ENCODE measurements at places on chromosomes 5 and 9.

GRCh38 chr9:106889061-106889590, 26.2 kb downstream of the ZNF462 start:
- DNase-seq = no peak

DNA sequence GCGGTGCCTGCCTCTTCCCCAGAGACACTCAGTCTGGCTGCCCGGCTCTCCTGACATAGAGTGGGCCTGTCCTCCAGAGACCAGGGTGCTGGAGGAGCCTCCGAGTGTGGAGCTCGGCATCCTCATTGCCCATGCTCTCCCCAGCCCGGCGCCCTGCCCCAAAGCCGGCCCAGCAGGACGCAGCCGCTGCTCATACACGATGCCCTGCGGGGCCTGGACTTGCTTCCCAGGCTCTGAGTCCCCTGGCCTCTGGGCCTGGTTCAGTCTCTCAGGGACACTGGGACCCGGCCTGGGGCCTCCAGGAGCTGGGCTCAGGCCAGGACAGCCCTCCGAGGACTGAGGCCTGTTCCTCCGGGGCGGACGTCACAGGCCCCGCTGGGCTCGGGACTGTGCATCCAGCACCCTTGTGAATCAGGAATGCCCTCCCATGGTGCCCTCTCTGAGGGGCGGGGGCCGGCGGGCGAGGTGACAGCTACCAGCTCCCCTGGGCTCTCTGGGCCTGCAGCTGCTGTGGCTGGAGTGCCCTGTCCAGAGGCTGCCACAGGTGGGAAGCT, 23.2 kb downstream of the TPPP start:
- DNase-seq = no peak

- DNase-seq = peak; percentile 18
These were observed 149.5 kb downstream of the C9orf152 start for GRCh38 chr9:110058304-110058953.

DNA sequence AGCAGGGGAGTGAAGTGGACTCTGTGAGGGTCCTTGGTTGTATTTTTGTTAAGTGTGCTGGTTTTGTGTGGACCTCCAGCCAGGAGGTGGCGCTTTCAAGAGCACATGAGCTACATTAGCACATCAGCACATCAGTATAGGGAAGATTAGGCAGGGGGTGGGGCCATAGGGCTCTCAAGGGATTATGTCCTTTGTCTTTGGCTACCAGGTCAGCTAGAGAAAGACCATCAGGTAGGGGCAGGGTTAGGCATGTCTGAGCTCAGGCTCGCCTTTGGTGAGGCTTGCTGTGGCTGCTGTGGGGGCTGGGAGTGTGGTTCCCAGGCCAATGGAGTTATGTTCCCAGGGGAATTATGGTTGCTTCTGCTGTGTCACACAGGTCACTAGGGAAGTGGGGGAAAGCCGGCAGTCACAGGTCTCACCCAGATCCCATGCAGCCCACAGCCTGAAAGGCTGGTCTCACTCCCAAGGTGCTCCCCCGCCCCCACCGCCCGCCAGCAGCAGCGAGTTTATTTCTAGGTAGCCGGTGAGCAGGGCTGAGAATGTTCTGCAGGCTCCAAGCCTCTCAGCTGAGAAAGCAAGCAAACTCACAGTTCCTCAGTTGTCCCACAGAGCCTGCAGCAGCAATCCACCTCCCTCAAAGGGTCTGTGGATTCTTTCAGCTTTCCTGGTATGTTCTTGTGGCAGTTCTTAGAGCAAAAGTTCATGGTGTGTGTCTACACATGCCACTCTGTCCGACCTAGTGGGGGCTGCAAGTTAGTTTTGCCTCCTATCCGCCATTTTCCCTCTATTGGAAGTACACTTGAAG, 13.7 kb downstream of the OR1J1 start:
- DNase-seq = no peak

GRCh38 chr5:16663840-16664239, 47.0 kb upstream of the RETREG1 start:
- no peak for DNase-seq

GRCh38 chr5:143888912-143889311, 77.0 kb downstream of the HMHB1 start:
- no peak for DNase-seq

DNA sequence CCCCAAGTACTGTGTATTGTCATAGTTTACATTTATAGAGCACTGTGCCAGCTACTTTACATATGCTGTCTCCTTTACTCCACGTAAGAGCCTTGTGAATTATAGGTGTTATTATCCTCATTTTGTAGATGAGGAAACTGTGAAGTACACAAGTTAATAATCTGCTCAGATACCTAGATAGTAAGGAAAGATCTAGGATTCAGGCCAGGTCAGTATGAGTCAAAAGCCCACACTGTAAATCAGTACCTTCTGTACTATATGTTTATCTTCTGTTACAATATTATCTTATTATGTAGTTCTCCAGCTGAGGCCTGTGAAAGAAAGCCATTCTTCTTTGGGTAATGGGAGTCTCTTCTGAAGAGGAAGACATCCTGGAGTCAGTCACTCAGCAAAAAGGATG, 72.4 kb upstream of the TLX3 start:
- DNase-seq = no peak

DNA sequence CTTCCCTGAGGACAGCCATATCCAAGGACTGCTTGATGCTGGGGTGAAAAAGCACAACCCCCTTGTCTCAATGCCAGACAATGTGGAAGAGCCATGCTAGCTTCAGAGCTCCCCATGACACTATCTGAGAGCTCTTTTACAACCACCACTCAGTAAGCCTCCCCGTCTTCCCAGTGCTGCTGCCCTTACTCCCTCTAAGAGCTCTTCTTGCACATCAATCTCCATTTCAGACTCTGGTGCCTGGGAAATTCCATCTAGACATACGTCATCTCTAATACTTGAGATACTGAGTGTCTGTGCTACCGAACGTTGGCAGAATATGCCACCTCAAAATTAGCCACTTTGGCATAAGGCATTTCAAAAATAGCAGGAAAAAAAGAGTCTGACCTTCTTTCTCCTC, 94.5 kb downstream of the EDIL3 start:
- no peak for DNase-seq

- no peak for DNase-seq
These were observed 27.3 kb upstream of the ANGPTL2 start for GRCh38 chr9:127149463-127150390.

DNA sequence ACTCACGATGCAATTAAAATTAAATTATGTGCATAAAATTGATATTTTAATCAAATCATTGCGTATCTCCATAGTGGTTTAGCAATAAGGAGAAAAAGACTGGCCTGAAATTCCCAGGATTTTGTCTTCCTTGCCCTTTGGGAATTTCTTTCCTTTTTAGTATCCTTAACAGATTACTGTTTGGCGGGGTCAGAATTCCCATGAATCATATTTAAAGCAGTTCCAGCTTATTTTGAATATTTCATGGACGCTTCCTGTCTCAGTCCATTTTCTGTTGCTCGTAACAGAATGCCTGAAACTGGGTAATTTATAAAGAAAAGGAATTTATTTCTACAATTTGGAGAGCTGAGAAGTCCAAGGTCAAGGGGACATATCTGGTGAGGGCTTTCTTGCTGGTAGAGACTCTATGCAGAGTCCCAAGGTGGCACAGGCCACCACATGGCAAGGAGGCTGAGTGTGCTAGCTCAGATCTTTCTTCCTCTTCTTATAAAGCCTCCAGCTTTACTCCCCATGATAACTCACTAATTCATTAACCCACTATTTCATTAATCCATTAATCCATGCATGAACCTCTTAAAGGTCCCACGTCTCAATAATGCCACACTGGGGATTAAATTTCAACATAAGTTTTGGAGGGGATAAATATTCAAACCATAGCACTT, 37.8 kb downstream of the CDH6 start:
- DNase-seq = no peak

- DNase-seq = no peak
These were observed 141.1 kb upstream of the MEF2C start for GRCh38 chr5:89024045-89024444.

GRCh38 chr9:81669866-81670265, 19.5 kb downstream of the TLE1 start:
- DNase-seq = no peak

GRCh38 chr9:70412832-70413463, 1.5 kb downstream of the KLF9 start:
- no peak for DNase-seq

- DNase-seq = peak; percentile 27
These were observed 40.1 kb downstream of the PRRT1B start for GRCh38 chr9:131585375-131585774.

DNA sequence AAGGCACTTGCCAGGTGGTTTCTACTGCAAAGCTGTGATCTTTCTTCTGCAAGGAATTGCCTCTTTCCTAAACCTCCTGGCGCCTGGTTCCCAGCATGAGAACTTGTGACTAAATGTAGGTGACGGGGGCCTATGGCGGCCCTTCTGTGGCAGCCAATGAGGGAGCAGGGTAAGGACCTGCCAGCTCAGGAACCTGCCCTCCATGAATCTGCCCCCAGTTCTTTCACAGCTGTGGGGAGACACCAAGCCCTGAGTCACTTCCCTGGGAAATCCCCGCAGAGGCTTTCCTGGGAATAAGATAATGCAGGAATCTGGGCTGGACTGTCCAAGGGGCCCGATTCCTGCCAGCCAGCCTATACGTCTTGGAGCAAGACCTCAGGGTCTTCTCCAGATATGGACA, 56.7 kb upstream of the CTNNA1 start:
- no peak for DNase-seq

DNA sequence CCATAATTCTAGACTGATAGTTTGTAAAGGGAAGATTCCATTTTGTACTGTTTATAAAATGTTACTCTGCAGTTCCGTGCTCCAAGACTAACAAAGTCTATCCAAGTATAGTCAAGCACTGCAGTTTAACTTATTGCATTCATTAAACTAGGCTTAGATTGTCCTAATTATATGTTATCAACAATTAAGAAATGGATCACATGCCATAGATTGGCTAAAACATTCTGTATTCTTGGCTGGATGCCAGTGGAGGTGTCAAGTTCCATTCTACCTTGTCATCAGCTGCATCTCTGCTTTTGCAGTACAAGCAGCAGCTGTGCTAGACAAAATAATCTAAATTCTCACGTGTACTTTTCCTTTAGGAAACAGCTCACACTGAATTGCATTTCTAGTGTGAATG, 69.4 kb upstream of the MEF2C start:
- no peak for DNase-seq

GRCh38 chr5:1002836-1003235, 5.8 kb upstream of the NKD2 start:
- DNase-seq = no peak

DNA sequence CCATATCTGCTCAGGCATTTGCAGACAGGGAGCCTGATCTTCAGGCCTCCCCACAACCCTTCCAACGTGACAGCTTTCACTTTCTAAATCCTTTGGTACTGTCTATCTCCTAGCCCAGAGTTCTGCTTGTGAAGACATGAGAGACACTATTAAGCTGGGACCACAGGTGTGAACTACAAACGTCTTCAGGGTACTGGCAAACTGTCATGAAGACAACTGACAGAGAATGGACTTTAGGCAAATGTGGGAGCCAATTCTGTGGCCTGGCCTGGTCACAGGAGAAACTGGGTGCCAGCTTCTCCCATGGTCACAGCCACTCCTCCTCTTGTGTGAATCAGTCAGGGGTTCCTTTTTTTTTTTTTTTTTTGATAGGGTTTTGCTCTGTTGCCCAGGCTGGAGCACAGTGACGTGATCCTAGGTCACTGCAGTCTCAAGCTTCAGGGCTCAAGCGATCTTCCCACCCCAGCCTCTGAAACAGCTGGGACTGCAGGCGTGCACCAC, 10.4 kb downstream of the TRIM14 start:
- DNase-seq = no peak

GRCh38 chr5:119527351-119527750, 75.1 kb downstream of the HSD17B4 start:
- no peak for DNase-seq

GRCh38 chr9:113628621-113629020, 165.1 kb downstream of the RGS3 start:
- no peak for DNase-seq

- DNase-seq = no peak
These were observed 122.2 kb upstream of the ITGA1 start for GRCh38 chr5:52665559-52665958.

DNA sequence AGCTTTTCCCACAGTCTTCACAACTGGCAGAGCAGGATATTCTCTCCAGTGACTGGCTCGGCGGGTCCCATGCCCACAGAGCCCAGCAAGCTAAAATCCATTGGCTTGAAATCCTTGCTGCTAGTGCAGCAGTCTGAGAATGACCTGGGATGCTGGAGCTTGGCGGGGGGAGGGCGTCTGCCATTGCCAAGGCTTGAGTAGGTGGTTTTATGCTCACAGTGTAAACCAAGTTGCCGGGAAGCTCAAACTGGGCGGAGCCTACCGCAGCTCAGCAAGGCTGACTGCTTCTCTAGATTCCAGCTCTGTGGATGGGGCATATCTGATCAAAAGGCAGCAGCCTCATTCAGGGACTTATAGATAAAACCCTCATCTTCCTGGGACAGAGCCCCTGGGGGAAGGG, 194.1 kb downstream of the CCDC171 start:
- no peak for DNase-seq

DNA sequence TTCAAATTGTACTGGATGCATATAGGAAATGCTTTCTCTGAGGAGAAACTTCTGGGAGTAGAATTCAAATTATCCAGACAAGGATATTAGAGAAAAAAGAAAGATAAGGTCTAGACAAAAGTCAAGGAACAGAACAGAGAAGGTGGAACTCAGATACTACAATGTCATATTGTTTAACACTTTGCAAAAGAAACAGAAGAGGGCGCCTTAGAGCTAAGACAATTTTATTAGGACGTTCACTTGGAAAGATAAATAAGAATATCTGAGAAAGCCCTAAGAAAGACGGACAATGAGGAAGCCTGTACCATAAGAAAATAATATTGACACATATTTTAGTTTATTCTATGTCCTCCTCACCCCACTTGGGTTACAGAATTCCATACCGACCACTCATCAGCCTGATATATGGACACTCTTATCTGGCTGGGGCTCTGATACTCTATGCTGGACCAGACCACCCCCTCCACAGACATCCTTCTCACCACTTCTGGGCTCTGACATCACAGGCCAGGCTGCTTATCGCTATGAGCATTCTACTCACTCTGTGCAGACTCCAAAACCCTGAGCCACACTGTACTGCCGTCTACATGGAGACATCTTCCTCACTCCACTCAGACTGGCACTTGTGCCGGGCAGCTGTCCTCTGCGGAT, 9.1 kb upstream of the AK3 start:
- DNase-seq = no peak

DNA sequence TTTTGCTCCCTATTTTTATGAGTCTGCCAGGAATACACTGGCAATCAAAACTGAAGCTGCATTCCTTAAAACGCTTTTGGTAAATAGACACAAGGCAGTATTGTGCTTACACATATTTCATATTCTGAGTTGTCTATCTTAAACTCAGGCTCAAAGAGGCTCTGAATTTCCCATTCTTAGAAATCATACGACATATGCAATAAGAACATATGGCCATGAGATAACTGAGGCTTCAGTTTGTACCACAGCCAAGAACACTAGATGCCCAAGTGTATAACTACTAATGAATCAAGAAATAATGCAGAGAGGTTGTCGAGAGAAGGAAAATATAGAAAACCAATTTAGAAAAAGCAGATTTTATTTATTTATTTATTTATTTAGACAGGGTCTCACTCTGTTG, 357.4 kb downstream of the NDUFS4 start:
- DNase-seq = no peak
